ENCODE measurements at places on chromosomes 4 and X.

DNA sequence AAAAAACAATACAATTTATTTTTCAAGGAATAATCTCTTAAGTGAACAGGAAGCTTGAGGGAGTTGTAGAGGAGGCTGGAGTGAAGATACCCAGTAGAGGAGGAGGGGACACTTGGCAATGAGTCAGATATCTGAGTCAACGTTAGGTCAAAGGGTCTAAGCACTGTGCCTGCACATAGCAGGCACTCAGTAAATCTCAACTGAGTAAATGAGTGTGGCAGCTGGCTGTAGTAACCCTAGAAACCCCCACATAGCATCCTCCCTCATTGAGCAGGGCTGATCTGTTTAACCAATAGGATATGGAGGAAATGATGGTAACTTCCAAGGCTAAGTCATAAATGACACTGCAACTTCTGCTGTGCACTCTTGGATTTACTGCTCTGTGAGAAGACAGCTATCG lies 186.0 kb upstream of the FAM241A start:
- no peak for DNase-seq

DNA sequence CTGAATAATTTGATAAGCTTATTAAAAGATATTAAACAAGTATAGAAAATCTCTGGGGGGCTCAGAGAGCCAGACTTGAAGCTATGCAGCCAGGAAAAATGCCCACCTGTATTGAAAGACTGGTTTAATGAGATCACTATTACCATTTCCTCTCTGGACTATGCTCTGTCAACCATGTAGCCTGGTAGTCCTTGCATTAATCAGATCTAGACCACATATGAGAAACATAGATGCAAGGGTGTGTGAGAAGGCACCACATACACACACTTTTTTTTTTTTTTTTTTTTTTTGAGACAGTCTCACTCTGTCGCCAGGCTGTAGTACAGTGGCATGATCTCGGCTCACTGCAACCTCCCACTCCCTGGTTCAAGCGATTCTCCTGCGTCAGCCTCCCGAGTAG lies 75.9 kb upstream of the ATP8A1 start:
- DNase-seq, result no peak

DNA sequence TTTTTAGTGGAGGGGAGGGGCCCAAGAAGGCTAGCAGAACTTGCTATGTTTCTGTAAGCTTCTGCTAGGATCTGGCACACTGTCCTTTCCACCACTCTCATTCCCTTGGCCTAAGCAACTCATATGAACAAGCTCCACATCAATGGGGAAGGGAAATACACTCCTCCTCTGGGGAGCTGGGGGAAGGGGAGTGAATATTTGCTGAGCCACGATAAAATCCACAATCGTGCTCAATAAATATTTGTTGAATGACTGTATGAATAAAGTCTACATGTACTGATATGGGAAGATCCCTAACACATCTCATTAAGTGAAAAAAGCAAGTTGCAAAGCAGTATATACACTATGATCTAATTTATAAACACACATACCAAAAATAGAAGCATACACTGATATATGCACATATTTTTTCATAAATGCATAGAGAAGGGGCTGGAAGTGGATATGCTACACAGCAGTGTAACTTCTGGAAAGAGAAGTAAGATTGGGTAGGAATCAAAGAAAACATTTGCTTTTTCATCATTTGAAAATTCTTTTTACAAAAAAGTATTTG lies 95.8 kb upstream of the EFHC2 start:
- DNase-seq, result no peak

- no peak for DNase-seq
Measured at GRCh38 chr4:915595-915994, 16.5 kb downstream of the GAK start.

DNA sequence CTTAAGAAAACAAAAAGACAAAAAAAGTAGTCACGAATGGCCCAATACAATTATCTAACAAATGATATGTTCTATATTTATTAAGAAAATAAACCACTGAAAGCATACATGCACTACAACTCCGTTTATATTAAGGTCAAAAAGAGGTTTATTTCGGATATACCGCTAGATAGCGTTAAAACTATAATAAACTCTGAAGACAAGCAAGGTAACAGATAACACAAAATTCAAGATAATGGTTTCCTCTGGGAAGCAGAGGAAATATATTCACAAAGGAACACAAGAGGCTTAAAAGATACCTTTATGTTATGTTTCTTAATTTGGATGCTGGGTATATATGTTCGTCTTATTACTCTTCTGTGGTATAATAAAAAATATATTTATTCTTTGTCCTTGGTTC lies 4.7 kb upstream of the FAM200B start:
- no peak for DNase-seq

DNA sequence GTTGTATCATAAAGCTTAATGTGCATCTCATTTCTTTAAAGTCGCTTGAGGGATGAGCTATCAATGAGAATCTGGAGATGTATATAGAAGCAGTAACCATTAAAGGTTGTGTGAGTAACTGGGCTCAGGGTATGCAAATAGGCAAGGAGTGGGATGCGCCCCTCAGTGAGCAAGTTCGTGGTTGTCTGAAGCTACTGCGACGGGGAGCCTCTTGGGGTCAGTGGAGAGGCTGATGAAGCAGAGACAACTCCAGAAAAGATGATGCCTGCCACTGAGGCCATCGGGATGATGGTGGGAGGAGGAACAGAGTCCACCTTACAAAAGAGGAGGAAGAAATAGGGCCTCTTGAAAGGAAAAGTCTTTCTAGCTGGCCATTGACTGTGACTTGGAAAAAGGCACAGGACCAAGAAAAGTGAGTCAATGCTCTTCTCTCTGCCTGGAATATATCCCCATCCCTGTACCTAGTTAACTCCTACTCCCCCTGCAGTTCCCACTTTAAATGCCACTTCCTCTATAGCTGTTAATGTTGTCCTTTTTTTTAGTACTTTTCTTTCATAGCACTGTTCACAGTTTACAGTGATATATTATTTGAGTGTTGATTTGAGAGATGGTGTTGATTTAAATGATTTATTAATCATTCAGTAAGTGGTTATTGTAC lies 51.4 kb upstream of the LSM6 start:
- DNase-seq, result no peak

GRCh38 chrX:10992110-10992509 lies 119.0 kb upstream of the HCCS start:
- DNase-seq, result no peak
